ENCODE measurements at places on chromosomes 1 and 21. TPM values are rescaled to one million over a fixed set of nuclear protein-coding genes. Genes with fewer than 3 reads are reported as not detected.

KRTAP10-1 gene
- total RNA-seq = not detected

C1orf174 gene
- total RNA-seq = 31.4 TPM

OR2T2 gene
- not detected for total RNA-seq

CBR1 gene
- 45.6 TPM for total RNA-seq

LORICRIN gene
- not detected for total RNA-seq

BTG3 gene
- total RNA-seq = 13.9 TPM

IL20 gene
- total RNA-seq = not detected

HSF2BP gene
- total RNA-seq = 2.2 TPM

IBA57 gene
- 9.7 TPM for total RNA-seq

PSMG1 gene
- 173 TPM for total RNA-seq

KIAA0319L gene
- total RNA-seq = 15.9 TPM

ZNF648 gene
- 0.13 TPM for total RNA-seq

ZNF683 gene
- total RNA-seq = not detected

NPHS2 gene
- total RNA-seq = not detected

VWA5B1 gene
- not detected for total RNA-seq

INSRR gene
- total RNA-seq = not detected

TNFSF4 gene
- 3.2 TPM for total RNA-seq

CFHR1 gene
- total RNA-seq = not detected

ARHGAP29 gene
- 12.8 TPM for total RNA-seq

PACC1 gene
- total RNA-seq = 9.4 TPM

USP1 gene
- 91.7 TPM for total RNA-seq

CASP9 gene
- total RNA-seq = 12.3 TPM

LINGO4 gene
- not detected for total RNA-seq

CD53 gene
- not detected for total RNA-seq

CDCA8 gene
- total RNA-seq = 48.7 TPM

RGS7 gene
- not detected for total RNA-seq

CELA3A gene
- total RNA-seq = not detected

ZNF436 gene
- 9.9 TPM for total RNA-seq

C1orf185 gene
- not detected for total RNA-seq

SH2D5 gene
- total RNA-seq = 1.7 TPM

NBL1 gene
- 2.7 TPM for total RNA-seq

OR2L5 gene
- not detected for total RNA-seq

RASAL2 gene
- total RNA-seq = 5.4 TPM

FAM72B gene
- total RNA-seq = 7.6 TPM

DPT gene
- total RNA-seq = not detected

CADM3 gene
- not detected for total RNA-seq

LUZP1 gene
- total RNA-seq = 21.5 TPM

LRRC8B gene
- total RNA-seq = 7.6 TPM

ADORA1 gene
- 0.11 TPM for total RNA-seq

OR14A2 gene
- not detected for total RNA-seq

CCDC27 gene
- not detected for total RNA-seq

UCK2 gene
- total RNA-seq = 64.3 TPM

MPL gene
- not detected for total RNA-seq

CNTN2 gene
- total RNA-seq = not detected

CYP4B1 gene
- total RNA-seq = not detected

PAPPA2 gene
- not detected for total RNA-seq

AJAP1 gene
- total RNA-seq = not detected

CFHR2 gene
- total RNA-seq = not detected

Measured in HepG2 (cell line).